ENCODE measurements at places on chromosomes 12 and 14.

- peak; percentile 46 for DNase-seq
These were observed 7.6 kb upstream of the RAB21 start for GRCh38 chr12:71746974-71747611.

- DNase-seq = no peak
These were observed 125.6 kb upstream of the DHRS4 start for GRCh38 chr14:23828001-23828400.

DNA sequence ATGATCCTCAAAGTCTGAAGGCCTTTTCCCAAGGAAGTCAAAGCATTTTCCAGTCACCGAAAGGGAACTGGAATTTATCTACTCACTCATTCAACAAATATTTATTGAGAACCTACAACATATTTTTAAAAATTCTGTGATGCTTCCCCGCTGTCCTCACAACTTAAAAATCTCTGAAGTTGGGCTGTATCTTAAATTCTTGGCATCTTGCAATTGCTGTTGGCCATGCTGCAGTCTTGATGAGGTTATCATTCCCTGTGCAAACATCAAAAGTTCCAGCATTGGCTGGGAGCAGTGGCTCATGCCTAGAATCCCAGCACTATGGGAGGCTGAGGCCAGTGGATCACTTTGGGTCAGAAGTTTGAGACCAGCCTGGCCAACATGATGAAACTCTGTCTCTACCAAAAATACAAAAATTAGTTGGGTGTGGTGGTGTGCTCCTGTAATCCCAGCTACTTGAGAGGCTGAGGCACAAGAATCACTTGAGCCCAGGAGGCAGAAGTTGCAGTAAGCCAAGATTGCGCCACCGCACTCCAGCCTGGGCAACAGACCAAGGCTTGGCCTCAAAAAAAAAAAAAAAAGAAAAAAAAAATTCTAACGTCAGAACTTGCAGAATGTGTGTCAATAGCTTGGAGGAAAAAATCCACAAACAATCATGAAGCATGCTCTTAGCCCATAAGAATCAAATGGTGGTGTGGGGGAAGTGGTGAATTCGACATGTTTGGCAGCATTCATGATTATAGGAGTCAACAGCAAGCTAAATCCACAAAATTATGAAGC, 34.9 kb downstream of the CCDC177 start:
- no peak for DNase-seq

DNA sequence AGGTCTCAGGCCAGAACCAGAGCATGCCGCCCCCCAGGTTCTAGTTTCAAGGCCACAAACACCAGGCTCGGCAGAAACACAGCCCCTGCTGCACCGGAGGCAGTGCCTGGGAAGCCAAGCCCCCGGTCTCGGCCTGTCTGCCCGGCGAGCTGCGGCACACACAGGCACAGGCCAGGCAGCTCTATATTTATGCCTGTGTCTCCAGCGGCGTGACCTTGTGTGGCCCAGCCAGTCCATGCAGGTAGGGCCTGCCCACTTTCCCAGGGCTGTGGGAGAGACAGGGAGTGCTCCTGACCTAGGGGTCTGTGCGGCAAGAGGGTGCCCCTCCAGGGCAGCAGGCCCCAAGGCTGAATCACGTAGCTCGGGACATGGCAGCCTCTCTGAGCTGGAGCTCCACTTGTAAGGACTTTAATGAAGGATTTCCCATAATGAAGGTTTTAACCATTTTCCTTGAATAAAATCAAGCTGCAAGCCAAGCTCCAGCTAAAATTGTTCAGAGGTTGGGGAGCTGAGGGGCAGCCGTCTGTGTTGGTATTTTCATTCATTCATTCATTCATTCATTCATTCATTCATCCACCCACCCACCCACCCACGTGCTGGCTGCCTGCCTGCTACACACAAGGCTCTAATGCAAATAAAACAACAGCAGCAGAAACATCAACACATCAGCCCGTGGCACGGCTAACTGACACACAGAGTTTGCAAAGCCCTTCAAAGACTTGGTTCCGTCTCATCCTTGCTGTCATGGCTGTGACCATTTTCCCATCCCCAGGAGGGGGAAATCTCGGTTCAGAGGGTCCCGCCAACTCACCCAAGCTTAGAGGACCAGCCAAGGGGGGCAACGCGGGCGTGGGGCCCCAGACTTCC, 92.0 kb downstream of the RFLNA start:
- no peak for DNase-seq

- no peak for DNase-seq
These were observed 789.6 kb upstream of the NOVA1 start for GRCh38 chr14:27387463-27387862.
